ENCODE measurements at places on chromosomes 7 and 10.

DNA sequence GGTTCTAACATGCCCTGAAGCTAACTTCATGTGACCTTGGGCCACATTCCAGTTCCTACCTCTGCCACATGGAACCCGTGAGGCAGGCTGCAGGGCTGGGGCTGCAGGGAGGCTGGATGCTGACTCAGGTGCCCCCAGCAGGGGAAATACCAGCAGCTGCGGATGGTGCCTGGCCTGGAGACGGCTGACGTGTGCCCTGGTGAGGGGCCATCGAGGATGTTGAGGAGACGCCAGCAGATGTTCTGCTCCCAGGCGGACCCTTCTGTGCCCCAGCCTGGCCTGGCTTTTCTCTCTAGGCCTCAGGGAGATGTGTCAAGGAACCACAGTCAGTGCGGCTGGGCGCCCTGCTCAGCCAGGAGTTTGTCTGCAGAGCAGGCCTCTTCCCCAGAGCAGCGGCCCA is 8.8 kb downstream of the BAG3 start:
- DNase-seq: no peak

DNA sequence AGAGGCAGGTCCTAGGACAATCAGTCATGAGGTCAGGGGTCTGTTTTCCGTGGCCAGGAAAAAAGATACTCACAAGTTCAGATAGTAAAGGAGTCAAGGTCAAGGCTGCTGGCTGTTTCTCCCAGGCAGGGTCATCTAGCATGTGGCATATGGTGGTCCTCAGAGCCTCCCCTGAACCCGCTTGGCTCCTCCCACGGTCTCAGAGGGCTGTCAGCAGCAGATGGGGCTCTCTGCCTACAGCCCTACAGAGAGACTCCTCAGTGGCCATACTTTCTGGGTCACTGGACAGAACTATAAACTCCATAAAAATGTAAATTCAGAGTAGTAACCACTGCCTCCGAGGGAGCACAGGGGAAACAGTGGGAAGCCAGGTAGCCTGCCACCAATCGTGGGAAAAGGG is 11.3 kb upstream of the DRGX start:
- no peak for DNase-seq

GRCh38 chr7:149097088-149097487 is 6.6 kb upstream of the ZNF786 start:
- DNase-seq: no peak

DNA sequence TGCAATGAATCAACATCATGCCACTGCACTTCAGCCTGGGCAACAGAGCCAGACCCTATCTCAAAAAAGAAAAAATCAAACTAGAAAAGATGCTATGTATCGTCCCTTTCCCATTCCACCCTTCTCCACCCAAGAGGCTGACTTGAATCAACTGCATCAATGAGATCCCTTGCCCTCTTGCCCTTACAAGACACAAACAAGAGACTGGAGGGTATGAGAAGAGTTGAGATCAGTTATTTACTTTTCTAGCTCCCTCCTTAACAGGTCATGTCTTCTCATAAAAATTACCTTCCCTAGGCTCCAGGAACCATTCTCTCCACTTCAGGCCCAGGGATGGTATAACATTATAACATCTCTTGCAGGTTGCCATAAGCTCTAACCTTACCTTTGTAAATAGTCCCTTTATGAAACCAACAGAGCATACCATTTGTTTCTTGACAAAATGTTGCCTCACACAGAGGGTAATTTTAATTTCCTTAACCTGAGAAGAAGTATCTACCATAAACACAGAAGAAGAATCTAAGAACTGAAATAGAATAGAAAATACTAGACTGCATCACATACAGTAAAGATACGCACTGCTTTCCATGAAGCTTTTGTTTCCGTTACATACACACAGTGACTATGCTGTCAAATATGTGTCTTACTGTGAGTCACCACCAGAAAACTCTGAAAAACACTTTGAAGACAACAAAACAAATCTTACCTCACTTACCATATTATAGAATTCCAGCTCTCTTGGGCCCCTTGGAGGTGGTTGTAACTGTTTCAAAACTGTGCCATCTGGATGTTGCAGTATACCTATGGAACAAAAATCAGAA is 30.5 kb downstream of the IPMK start:
- no peak for DNase-seq

GRCh38 chr7:100887516-100888290 is 1.8 kb downstream of the UFSP1 start:
- no peak for DNase-seq

- DNase-seq: no peak
Observed at GRCh38 chr10:76583711-76584161, 1053.9 kb downstream of the KCNMA1 start.

GRCh38 chr7:98102170-98102569 is 4.5 kb upstream of the LMTK2 start:
- DNase-seq: no peak

DNA sequence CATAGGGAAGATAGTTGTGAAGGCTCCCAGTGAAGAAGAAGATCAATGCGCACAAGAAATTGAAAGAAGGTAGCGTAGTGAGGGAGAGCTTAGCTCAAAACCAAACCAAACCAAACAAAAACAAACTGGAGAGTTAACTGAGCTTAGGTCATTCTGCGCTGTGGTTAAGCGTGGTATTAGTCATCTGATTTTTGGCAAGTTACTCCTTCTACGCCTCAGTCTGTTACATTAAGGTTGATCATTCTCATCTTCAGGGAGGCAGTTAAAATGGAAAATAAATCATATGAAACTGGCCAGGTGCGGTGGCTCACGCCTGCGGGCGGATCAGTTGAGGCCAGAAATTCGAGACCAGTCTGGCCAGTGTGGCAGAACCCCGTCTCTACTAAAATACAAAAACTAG is 259.7 kb downstream of the EXOC4 start:
- DNase-seq: no peak

GRCh38 chr7:94266238-94266644 is 128.5 kb upstream of the COL1A2 start:
- DNase-seq: no peak

- DNase-seq: no peak
Observed at GRCh38 chr10:91587710-91588638, 44.9 kb downstream of the PPP1R3C start.

Data from vagina (tissue), 2 donors.